ENCODE measurements at places on chromosomes 4 and X. TPM values are rescaled to one million over a fixed set of nuclear protein-coding genes. Genes with fewer than 3 reads are reported as not detected.

Gene KCNIP4
- total RNA-seq, result not detected

Gene ARX
- total RNA-seq, result not detected

GRCh38 chr4:78298618-78299017 lies 241.5 kb downstream of the FRAS1 start:
- DNase-seq, result no peak
- no peaks in the 10 kb centered on the region for H3K27me3 ChIP-seq
- no peak overlapping the region for H3K27ac ChIP-seq

GRCh38 chr4:169142391-169142790 lies 128.4 kb downstream of the SH3RF1 start:
- H3K36me3 ChIP-seq, result peaks cover 13% of the 10 kb centered on the region

DNA sequence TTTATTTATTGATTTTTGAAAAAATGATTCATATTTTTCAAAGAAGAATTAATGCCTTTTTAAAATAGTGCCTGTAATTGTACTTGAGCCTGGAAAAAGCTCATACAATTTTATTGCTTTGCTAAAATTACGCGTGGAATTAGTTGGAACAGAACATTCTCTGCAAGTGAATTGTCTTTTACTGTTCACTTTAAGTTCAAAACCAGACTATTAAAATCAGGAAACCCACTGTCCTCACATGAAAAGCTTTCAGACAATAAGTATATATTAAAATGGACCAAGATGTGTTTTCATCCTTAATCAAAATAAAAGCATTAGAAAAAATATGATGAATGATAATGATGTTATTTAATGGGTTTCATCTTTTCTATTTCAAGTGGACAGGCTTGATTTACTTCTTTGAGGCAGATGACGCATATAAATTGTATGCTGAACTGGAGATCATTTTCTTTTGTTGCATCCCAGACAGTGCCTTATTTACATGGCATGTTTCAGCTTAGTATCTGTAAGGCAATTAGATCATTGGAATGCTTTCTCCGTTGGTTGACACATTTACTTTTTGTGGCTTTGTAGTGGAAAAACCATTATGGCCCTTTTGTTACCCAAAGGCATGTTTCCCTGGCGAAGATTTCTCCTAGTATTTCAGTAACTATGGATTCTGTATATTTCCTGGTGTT lies 299.0 kb upstream of the MAGEC2 start:
- no peak for DNase-seq
- no peak overlapping the region for H3K27ac ChIP-seq
- H3K4me3 ChIP-seq, result no peak overlapping the region
- no peaks in the 10 kb centered on the region for H3K36me3 ChIP-seq
- no peaks in the 10 kb centered on the region for H3K27me3 ChIP-seq

DNA sequence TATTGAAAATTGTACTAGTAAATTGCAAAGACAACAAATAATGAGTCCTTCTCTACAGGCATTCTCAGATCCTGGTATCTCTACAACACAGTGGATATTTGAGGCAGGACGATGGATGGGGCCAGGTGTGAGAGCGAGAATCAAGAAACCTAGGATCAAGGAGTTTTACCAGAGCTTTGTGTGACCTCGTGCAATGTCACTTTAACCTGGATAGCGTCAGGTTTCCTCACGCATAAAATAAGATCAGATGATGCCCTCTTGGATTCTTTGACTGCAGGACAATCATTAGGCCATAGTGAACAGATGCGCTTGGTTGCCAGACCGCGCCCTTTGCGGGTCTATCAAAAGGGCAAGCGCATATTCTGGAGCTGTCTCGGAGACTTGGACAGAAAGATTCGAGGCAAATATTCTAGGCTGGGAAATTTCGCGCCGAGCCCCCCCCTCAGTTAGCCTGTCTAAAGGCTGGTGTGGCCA lies 66.6 kb downstream of the FBXO8 start:
- no peak for DNase-seq
- no peaks in the 10 kb centered on the region for H3K36me3 ChIP-seq
- H3K27ac ChIP-seq, result no peak overlapping the region

- no peaks in the 10 kb centered on the region for H3K27me3 ChIP-seq
- no peak overlapping the region for H3K4me3 ChIP-seq
- no peak overlapping the region for H3K27ac ChIP-seq
- no peaks in the 10 kb centered on the region for H3K36me3 ChIP-seq
Observed at GRCh38 chrX:49761481-49761880, 65.7 kb upstream of the PAGE1 start.

- H3K27ac ChIP-seq, result no peak overlapping the region
- H3K36me3 ChIP-seq, result no peaks in the 10 kb centered on the region
- H3K27me3 ChIP-seq, result no peaks in the 10 kb centered on the region
- peak; percentile 30 for DNase-seq
Observed at GRCh38 chrX:106201502-106202178, 33.5 kb downstream of the PWWP3B start.

DNA sequence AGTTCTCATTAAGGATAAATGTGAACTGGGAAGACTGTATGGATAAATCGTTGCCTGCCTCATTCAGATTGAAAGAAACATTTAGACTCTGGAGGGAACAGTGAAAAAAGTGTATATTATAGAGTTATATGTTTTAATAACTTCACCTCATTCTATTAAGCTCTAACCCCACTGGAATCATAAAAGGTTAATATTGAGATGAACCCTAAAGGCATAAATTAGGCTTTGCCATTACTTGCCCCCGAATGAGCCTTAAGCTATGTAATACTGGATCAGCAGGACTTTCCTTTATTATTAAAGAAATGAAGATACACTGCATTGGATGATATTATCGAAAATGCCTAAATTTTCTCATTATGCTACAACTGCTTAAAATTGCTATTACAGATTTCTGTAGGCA lies 44.1 kb upstream of the SPANXD start:
- no peaks in the 10 kb centered on the region for H3K27me3 ChIP-seq
- no peak overlapping the region for H3K4me3 ChIP-seq
- H3K36me3 ChIP-seq, result no peaks in the 10 kb centered on the region

DNA sequence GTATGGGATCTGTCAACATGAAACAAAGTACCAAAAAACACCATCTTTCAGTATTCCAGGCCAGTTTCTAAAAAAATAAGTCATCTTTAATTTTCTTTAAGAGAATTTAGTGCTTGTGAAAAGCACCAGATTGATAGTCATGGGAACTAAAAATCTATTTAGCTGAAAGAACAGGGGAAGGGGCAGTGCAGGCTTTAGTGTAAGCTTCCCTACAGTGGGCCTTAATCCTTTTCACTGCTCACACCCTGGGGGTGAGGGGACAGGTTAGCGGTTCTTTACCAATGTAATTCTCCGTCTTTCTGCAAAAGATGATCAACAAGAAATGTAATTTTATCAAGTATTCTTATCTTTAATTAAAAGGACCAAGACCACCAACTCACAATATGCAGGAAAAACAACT lies 47.1 kb downstream of the CHIC2 start:
- H3K27me3 ChIP-seq, result no peaks in the 10 kb centered on the region
- no peak overlapping the region for H3K4me3 ChIP-seq
- peaks cover 1% of the 10 kb centered on the region for H3K36me3 ChIP-seq
- H3K4me1 ChIP-seq, result no peaks in the 10 kb centered on the region
- no peak for DNase-seq
- no peak overlapping the region for H3K27ac ChIP-seq

All from lung (tissue), 17 donors.